ENCODE measurements at places on chromosomes 11 and 22. TPM values are rescaled to one million over a fixed set of nuclear protein-coding genes. Genes with fewer than 3 reads are reported as not detected.

Gene ARHGAP32
- 56.6 TPM for total RNA-seq

Gene KCNQ1
- 3.6 TPM for total RNA-seq

Gene PIWIL4
- 5.6 TPM for total RNA-seq

Gene OR5M3
- not detected for total RNA-seq

Gene ZDHHC8
- 11.2 TPM for total RNA-seq

Gene TAGLN
- total RNA-seq, result 1,663 TPM

Gene PKNOX2
- 0.66 TPM for total RNA-seq

Gene THY1
- 23.8 TPM for total RNA-seq

Gene SF3B2
- 163 TPM for total RNA-seq

Gene AQP11
- 1.6 TPM for total RNA-seq

Gene TRIM5
- total RNA-seq, result 34.4 TPM

Gene HOATZ
- not detected for total RNA-seq

All from breast epithelium (tissue), 4 donors.